Kidney (tissue), 22 donors: ENCODE measurements at places on chromosomes 5 and 9. TPM values are rescaled to one million over a fixed set of nuclear protein-coding genes. Genes with fewer than 3 reads are reported as not detected.

DNA sequence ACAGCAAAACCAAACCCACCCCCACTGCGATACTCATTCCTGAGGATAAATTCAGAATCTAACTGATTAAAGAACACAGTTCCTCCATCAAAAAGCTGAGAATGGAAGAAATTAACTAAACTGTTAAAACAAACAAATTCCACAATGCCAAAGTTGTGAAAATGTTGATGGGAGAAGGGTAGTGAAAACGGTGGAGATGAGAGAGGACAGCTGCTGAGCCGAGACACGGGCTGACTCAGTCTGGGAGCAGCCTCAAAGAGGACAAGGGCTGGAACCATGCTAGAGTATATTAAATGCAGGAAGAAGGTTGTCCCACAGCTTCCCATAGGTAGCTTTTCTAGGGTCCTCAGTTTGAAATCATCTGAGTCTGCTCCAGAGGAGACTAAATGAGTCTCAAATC is 14.3 kb downstream of the ADAMTS12 start:
- no peaks in the 10 kb centered on the region for H3K36me3 ChIP-seq
- H3K27ac ChIP-seq, result no peak overlapping the region
- H3K27me3 ChIP-seq, result no peaks in the 10 kb centered on the region
- DNase-seq, result no peak
- H3K4me3 ChIP-seq, result no peak overlapping the region

The AJM1 gene
- total RNA-seq, result 5.3 TPM

The KYAT1 gene
- total RNA-seq, result 5.1 TPM

The IFNA21 gene
- total RNA-seq, result not detected

- no peaks in the 10 kb centered on the region for H3K36me3 ChIP-seq
- no peak for DNase-seq
- no peaks in the 10 kb centered on the region for H3K27me3 ChIP-seq
- no peak overlapping the region for H3K27ac ChIP-seq
- peaks cover 9% of the 10 kb centered on the region for H3K4me1 ChIP-seq
- H3K4me3 ChIP-seq, result no peak overlapping the region
These were observed 164.3 kb downstream of the TMEM232 start for GRCh38 chr5:110562191-110562590.

DNA sequence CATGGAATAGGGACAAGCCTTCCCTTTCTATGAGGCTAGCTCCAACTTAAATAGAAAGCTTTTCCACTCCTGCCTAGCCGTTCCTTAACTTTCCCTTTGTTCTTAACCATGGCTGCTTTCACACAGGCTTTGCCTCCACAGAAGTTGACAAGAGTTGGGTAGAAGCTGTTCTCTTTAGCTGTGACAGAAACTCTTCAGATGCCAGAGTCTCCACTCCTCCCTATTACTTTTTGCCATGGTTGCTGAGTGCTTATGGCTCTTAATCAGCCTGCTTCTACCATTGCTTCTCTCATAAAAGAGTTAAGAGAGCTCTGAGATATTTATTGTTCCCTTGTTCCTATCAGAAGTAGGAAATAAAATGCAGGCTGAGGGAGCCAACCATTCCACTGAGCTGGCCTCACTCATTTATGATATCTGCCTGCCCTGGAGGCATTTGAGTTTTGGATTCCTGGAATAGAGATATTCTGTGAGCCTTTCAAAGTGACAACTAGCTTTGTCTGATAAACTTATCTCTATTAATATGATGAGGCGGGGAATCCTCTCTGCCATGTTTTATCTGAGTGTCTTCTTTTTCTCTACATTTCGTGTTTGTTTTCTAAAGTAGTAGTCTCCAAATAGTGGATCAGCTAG is 162.6 kb downstream of the DMAC1 start:
- no peaks in the 10 kb centered on the region for H3K36me3 ChIP-seq
- no peaks in the 10 kb centered on the region for H3K27me3 ChIP-seq
- H3K4me1 ChIP-seq, result no peaks in the 10 kb centered on the region
- H3K27ac ChIP-seq, result no peak overlapping the region
- no peak overlapping the region for H3K4me3 ChIP-seq
- no peak for DNase-seq

- no peak overlapping the region for H3K4me3 ChIP-seq
- H3K27me3 ChIP-seq, result no peaks in the 10 kb centered on the region
- no peak overlapping the region for H3K27ac ChIP-seq
- no peaks in the 10 kb centered on the region for H3K4me1 ChIP-seq
- DNase-seq, result no peak
These were observed 188.9 kb downstream of the NSG2 start for GRCh38 chr5:174234388-174234787.

The CSF2 gene
- total RNA-seq, result not detected

DNA sequence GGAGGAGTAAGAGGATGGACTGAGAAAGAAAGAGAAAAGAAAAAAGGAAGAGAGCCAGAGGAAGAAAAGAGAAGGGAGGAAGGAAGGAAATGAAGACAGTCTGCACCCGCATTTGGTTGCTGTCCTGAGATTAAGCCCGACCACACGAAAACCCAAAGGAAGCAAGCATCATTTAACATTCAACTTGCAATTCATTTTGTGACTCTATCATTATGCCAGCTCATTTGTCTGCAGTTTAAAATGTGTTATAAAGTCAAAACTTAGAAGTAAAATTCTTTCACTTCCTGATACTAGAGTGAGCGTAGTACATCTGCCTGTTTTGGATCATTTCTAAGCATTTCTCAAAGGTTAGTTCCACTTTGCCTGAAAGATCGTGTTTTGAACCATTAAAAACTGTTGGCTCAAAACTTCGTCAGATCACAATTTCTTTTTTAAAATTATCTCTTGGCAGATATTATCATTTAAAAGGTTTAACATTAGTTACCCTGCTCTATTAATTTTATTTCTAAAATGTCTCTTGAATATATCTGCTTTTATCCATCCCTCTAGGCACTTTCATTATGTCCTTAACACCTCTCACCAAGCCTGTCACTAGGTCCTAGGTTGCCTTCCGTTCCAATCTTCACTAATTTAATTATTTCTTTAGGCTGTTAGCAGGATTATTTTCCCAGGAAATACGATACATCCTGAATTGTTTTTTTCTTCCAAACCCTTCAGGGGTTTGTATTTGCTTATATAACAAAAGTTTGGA is 240.9 kb downstream of the TLE4 start:
- H3K27ac ChIP-seq, result no peak overlapping the region
- H3K4me3 ChIP-seq, result no peak overlapping the region
- no peaks in the 10 kb centered on the region for H3K27me3 ChIP-seq
- H3K4me1 ChIP-seq, result no peaks in the 10 kb centered on the region
- no peak for DNase-seq

The PRLR gene
- 6.3 TPM for total RNA-seq
